ENCODE measurements at places on chromosomes 1 and 21.

DNA sequence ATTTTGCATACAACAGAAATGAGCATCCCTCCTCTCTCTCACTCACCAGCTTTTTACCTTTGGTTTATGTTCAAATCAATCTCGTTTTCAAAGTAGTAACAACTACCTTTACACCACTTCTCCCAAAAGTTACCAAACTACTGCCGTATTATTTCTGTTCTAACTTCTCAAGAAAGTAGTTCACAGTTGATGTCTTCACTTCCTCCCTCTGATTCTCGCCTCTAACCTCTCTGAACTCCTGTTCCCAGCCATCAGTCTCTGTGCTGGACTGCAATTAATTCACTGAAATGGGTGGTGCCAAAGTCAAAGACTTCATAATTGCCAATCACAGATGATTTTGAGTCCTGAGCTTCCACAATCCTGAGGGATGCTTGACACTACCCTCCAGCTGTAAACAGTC, 54.0 kb downstream of the ZNF281 start:
- DNase-seq: no peak

- no peak for DNase-seq
Observed at GRCh38 chr1:41955461-41956159, 36.9 kb upstream of the HIVEP3 start.

- DNase-seq: no peak
Observed at GRCh38 chr1:152486400-152487006, 24.1 kb upstream of the LCE5A start.

- DNase-seq: no peak
Observed at GRCh38 chr21:36232641-36233040, 76.0 kb downstream of the DOP1B start.

- no peak for DNase-seq
Observed at GRCh38 chr1:159953536-159954515, at the start of gene SLAMF9. SLAMF9 (minus strand) TSS chr1:159954237; CDS start chr1:159954137, 100 bp downstream.

DNA sequence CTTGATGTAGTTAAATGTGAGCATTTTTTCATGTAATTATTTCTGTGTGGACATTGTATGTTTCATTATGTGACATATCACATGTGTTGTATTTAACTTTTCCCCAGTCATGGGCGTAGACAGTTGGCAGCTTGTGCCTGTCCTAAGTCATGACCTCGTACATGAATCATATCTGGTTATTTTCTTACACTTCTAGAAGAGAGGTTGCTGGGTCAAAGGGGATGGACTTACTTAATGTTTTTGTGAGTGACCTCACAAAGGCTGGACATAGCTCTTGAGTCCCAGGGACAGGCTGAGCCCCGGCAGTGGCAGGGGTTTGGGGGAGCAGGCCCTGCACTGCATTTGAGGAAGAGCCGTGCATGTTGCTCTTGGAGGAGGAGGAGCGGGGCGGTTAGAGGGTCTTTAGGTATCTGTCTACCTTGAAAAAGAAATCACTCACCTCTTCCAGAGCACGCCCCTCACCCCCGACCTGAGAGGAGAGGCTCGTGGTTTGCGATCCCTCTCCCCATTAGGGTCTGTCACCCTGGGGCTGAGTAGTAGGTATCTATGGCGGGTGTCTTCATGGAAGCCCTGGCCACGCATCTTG, 16.4 kb downstream of the IFNGR2 start:
- DNase-seq: no peak

DNA sequence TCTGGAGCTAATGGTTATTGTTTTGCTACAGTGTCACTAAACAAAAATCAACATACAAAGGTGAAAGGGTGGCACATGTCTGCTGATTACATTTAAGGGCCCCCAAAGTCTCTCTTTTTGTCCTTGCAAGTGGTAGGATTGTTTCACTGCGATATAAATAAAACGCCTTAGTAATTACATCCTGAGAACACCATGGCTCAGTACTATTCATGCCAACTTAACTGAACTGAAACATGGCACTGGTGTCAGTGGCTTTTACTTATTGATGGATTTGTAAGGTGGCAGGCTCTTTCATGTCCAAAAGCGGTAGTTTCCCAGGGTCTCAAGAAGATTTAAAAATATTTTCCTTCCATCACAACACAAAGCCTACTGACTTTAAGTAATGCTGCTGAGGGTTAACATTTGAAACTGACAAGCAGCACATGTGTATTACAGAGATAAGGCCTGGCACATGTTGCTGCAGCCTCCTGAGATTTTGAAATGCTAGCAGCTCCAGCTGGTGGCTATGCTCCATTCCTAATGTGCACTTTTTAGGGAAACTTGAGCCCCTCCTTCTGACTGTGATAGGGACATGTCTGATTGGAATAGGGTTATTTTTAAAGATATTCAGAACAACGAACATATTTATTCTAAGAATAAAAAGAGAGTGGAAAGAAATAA, 86.8 kb downstream of the ATP1B1 start:
- DNase-seq: no peak

DNA sequence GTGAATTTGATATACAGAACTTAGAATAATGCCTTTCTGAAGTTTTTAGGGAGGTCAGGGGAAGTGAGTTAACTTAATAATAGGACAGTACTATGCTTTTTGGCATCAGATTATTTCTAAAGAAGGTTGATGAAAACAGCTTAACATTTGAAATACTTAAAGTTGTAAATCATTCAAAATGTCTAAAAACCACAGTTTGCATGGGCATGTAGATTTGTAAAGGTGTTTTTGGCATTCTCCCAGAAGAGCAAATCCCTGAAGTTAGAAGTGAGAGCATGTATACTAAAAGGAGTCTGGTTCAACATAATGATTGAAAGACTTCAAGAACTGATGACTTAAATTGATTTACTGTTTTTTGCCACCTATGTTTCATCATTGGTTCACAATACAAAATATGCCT, 6.7 kb downstream of the DR1 start:
- DNase-seq: no peak

DNA sequence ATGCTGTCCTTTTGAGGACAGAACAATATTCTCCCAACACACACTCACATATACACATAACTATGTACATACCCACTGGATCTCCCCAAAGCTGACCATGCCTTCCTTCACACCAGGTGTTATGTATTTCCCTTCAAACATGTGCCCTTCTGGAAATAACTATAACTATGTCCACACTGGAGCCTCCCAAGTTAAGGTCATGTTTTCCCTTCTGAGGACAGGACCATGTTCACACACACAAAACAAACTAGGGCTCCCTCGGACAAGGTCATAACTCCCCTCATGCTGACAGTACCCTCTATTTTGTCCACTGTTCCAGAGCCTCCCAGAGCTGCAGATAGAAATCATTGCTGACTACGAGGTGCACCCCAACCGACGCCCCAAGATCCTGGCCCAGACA, 7.8 kb downstream of the MMACHC start:
- DNase-seq: no peak

DNA sequence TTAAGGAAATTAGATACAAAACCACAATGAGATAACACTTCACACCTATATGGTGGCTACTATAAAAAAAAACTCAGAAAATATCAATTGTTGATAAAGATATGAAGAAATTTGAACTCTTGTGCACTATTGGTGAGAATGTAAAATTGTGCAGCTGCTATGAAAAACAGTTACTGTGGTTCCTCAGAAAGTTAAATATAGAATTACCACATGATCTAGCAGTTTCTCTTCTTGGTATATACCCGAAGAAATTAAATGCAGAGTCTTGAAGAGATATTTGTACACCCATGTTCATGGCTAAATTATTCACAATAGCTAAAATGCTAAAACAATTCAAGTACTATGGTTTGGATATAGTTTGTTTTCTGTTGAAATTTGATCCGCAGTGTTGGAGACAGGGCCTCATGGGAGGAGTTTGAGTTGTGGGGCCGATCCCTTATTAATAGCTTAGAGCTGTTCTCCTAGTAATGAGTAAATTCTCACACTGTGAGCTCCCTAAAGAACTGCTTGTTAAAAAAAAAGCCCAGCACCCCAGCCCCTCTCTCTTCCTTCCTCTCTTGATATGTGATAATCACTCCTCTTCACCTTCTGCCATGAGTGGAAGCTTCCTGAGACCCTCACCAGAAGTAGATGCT, 1412.1 kb downstream of the PLA2G4A start:
- DNase-seq: no peak

- DNase-seq: no peak
Observed at GRCh38 chr1:11339346-11340232, 66.6 kb downstream of the UBIAD1 start.

- DNase-seq: no peak
Observed at GRCh38 chr1:5597991-5598823, 394.0 kb downstream of the NPHP4 start.

DNA sequence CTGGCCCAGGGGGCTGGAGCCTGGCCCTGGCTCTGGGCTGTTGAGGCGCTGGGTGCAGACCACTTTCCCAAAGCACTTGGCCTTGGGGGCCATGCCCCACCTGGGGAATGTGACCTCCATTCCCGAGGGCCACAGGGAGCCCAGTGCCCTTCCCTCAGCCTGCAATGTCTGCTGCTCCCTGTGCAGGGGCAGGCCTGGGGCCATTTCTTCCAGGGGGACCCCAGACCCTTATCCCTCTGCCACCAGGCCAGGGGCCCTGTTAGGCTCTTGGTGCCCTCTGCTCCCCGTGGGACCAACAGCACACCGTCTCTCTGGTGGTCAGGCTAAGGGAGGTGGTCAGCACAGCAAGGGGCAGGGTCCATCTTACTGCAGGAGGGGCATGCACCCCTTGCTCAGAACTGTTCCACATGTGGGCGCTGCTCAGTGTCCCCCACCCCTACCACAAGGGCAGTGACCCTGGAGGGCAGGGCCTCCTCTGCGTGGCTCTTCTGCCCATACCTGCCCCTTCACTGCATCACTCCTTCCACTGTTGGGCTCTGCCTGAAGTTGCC, 1.1 kb upstream of the TMEM52 start:
- DNase-seq: no peak

DNA sequence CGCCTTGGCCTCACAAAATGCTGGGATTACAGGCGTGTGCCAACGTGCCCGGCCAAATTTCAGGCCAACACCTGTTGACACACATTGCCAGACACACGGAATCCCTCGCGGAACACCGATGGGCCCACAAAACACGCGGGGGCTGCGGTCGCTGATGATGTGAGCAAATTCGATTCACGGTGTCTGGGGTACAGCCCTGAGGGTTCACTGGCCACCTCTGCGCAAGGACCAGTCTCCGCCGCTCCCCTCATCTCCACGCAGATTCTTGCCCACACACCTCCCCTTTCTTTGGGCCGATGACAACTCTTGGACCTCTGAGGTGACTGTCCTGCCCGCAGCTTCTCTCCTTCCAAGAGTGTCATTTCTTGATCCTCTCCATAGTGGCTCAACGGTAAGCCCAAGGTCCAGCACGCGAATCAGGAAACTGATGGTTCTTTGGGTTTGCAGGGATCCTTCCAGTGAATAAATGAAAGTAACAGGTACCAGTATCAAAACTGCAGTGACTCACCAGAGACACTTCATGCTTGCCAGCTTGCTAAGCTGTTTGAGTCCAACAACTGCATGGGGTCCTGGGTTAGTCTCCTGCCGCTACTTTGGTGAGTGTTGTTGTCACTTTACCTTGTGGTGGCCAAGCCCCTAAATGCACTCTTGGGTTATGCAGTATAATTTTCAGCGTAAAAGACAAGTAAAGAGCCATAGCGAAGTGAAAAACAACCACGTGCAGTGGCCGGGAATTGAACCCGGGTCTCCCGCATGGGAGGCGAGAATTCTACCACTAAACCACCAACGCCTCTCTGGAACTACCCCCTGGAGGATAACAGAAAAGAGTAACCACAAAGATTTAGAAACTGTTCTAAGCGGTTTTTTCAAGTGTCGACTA, 11.0 kb upstream of the RNU1-3 start:
- DNase-seq: no peak

DNA sequence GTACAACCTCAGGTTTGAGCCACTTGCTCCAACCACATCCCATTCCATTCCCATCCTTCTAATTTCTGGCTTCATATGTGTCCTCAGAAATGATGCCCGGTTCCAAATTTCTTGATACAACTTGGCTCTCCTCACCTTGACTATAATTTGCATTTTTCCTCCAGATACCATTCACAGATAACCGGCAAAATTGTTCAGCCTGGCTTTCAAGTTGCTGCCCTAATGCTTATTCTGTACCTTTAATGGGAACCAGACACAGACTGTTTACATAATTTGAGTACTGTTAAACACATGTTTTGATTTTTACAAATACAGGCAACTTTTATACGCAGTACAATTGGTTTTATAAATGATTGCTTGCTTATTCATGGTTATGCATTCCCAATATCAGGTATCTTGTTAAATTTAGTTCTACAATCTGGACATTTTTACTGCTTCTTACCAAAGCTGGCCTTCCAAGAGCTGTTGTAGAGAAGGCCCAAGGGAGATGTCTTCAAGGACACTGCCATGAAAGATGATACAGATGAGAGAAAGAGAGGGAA, 649.5 kb upstream of the CAMK1G start:
- no peak for DNase-seq

- no peak for DNase-seq
Observed at GRCh38 chr1:156225677-156226014, 12.8 kb downstream of the PMF1 start.

DNA sequence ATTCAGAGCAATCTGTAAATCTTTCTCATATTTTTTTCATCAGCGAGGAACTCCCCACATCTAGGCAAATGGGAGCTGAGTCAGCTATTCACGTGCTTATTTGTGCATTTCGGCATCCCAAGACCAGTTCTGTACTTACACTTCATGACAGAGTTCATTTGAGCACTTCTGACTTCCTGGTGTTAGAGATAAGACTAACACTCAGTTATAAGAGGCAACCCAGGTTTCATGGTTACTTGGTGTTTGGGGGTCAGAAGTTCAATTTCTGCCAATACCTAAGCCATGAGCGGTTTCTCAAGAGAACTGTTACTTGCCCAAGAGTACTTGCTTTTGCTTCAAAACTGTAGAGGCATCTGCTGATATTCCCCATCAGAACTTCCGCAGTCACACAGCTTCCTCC, 24.1 kb upstream of the DESI2 start:
- no peak for DNase-seq

Data from amygdala (tissue), 56 donors.